A549 treated with dexamethasone at 1 μM for 4 hours (cell line): ENCODE measurements at places on chromosomes 4 and X. TPM values are rescaled to one million over a fixed set of nuclear protein-coding genes. Genes with fewer than 3 reads are reported as not detected.

KLF8 gene
- 0.02 to 0.04 TPM (median 0.03 TPM) in 3 of 5 replicates, not detected in the others for total RNA-seq

RAB39B gene
- total RNA-seq: 0.71 to 1.0 TPM (median 0.80 TPM) in 5 replicates

RRH gene
- 0.06 to 0.08 TPM (median 0.07 TPM) in 3 of 5 replicates, not detected in the others for total RNA-seq

LARP1B gene
- 11.5 to 15.9 TPM (median 13.6 TPM) in 5 replicates for total RNA-seq

FGG gene
- total RNA-seq: 5.0 to 8.7 TPM (median 5.7 TPM) in 5 replicates

STARD8 gene
- total RNA-seq: 1.3 to 1.8 TPM (median 1.6 TPM) in 5 replicates

ZMAT1 gene
- total RNA-seq: 0.01 to 0.02 TPM in 2 of 5 replicates, not detected in the others
